ENCODE measurements at places on chromosomes 11 and 22. TPM values are rescaled to one million over a fixed set of nuclear protein-coding genes. Genes with fewer than 3 reads are reported as not detected.

The GGT5 gene
- total RNA-seq: 5.1 TPM

The FGF3 gene
- not detected for total RNA-seq

The CEP164 gene
- 22.5 TPM for total RNA-seq

The ZNF143 gene
- total RNA-seq: 73.7 TPM

The PNPLA3 gene
- total RNA-seq: 2.4 TPM

The CD3G gene
- total RNA-seq: not detected

The P2RX3 gene
- total RNA-seq: not detected

The LGALS12 gene
- 0.47 TPM for total RNA-seq

The KDELR3 gene
- total RNA-seq: 121 TPM

The APOBEC3C gene
- 5.4 TPM for total RNA-seq

Measured in smooth muscle cell of the coronary artery (primary cell).